ENCODE measurements at places on chromosomes 1 and 21.

DNA sequence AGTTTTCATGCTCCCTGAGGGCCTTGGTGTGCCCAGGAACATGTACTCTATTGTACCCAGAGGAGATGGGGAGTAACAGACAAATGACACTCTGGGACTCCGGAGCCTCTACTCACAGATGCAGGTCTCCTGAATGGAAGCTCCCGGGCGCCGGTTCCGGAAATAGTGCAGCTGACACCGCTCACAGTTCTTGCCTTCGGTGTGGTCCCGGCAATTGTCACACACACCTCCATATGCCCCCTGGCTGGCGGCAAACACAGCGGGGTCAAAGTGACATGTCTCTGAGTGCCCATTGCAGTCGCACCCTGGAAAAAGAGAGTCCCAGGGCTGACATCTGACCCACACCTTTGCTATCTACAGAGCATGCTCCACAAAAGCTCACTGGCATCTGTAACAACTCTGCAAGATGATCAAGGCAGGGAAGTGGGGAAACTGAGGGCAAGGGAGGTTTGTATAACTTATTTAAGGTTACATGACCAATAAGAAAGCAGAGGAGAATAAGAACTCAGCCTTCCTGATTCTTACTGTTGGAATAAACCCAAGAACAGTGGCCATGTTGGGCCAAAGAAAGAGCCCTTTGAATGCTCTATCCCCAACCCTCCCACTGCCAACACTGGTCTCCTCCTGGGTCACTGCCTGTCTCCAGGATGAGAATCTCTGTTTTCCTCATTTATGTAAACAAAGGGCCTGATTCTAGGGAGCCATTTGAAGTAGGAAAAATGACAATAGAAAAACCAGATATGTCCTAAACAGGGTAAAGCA lies 22.4 kb downstream of the LAMB3 start:
- DNase-seq: no peak

- peak; percentile 71 for DNase-seq
These were observed at the start of gene RIPK4 for GRCh38 chr21:41766883-41767605. RIPK4 (minus strand) TSS chr21:41767052; CDS start chr21:41767041, 11 bp downstream.

DNA sequence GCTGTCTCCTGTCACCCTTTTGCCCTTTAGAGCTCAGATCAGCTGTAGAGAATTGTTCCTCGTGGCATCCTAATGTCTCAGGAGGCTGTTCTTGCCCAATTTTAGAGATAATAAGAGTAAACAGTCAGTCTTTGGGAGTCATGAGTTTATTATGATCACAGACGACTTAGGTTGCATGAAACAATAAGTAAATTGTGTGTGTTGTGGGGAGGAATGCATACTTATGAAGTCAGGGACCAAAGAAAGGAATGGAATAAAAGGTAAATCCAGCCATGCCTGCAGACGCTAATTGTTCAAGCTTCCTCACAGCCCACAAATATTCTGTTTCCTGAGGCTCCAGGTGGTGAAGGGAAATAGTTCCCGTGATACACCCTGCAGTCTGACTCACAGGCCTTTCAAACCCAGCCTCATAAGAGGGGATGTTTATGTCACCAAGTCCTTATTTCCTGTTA lies 897 bp downstream of the EPHX4 start:
- no peak for DNase-seq

DNA sequence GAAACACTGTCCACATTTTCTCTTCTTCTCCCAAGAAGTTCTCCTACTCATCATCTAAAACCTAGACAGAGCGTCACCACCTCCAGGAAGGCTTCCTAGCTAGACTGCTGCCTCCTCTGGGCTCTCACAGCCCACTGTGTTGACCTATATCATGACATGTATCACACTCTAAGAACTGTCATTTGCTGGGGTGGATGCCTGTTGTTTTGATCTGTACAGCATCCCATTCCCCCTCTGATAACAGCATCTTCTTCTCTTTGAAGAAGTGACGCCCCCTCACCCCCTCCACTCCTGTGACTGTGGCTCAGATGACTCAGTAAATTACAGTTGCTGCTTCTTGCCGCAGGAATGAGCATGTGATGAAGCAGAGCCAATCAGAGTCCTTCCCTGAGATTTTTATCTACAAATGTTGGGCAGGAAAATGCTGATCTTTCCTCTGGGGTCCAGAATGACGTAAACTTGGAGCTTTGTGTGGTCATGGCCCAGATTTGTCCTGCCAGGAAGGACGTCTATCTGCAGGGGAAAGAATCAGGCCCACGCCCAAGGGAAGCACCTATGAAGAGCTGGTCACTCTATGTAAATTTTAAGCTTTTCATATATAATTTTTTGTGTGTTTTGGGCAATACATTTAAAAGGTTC lies 28.0 kb upstream of the FOXO6 start:
- no peak for DNase-seq

- no peak for DNase-seq
These were observed 89.9 kb downstream of the TBX19 start for GRCh38 chr1:168370586-168370985.

- no peak for DNase-seq
These were observed 52.2 kb upstream of the GRHL3 start for GRCh38 chr1:24266998-24267397.

DNA sequence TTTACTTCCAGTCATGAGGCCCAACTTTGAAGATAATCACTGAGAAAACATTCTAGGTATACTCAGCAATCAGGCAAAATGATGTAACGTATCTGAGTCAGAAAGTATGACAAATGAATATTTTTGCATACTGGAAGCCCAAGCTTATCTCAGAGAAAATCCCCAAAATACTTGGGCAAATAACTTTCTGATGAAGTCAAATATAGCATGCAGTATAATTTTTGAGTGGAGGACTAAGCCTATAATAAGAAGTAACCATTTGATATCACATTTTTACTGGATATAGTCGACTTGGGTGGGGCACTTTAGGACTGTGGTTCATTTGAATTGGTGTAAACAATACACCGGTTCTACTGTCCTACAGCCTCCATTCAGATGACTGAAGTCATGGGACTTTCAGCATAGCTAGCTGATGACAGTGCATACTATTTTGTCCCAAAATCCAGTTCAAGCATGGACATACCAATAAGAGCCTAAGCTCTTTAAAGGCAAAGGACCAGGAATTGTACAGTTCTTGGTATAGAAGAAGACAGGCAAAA lies 2.3 kb upstream of the GADD45A start:
- DNase-seq: no peak

All from GM10248 (cell line).